MG63 (cell line): ENCODE measurements at places on chromosomes 5 and 9.
A peak's percentile ranks its signal among the peaks of the same experiment; 100 is the strongest.

GRCh38 chr5:130065617-130066016 lies 161.4 kb downstream of the CHSY3 start:
- no peak for DNase-seq

GRCh38 chr5:67770431-67771025 lies 445.0 kb upstream of the PIK3R1 start:
- no peak for DNase-seq

DNA sequence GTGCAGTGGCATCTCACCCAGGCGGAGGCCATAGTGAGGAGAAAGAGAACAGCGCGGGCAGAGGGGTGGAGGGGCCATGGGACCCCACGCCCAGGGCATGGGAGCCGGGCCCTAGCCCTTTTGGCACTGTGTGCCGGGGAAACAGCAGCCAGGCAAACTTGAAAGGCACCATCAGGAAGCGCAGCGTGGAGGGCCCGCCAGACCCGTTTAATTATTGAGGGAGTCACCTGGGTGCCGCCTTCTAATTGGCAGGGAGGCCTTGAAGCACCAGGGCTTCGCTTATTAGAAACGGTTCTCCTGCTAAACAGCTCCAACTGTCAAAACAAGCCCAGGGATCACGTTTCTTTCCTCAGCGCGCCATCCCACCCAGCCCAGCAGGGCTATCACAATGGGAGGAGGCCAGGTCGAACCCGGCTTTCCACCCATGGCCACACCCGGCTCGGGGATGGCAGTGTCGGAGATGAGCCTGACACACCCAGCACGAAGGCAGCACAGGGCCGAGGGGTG lies 104.6 kb upstream of the SARDH start:
- no peak for DNase-seq

DNA sequence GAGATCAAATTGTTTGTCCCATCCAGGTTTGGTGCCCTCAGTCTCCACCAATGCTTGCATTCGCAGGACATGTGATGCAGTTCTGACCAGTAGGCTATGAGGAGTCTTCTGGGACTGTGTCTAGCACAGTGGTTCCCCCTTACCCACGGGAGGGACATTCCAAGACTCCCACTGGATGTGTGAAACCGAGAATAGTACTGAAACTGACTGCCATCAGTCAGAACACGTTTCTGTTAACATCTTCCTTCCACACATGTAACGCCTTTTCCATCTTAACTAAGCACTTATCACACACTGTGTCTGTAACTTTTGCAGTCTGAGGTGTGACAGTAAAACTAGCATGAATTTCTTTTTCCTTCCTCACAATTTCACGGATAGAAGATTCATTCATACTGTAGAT lies 74.7 kb downstream of the PTTG1 start:
- DNase-seq, result no peak

DNA sequence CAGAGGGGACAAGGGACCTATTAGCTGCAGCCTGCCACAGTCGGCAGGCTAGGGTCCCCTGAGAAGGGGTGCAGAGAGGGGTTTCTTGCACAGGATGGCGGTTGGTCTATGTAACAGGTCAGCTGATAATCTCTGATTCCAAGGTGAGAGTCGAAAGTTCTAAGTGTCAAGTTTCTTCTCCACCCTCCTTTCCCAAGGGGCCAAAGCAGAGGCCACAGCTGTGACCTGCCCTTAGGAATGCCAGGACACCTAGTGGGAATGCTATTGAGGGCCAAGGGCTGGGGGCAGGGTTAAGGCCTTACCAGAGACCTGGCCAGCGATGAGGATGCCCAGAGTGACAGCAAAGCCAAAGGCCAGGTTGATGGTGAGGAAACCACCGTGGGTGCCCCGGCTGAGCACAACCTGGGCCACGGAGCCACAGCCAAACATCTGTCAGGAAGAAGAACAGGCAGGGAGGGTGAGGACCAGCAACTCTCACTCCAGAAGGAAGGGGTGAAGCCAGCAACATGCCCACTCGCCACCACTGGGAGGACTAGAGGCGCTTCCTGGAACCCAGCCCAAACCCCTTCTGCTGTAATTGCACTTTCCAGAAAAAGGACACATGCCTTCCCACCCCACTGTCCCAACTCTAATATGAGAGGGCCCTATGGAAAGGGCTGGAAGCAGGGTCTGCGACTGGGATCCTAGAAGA lies 3.8 kb downstream of the AQP3 start:
- no peak for DNase-seq

DNA sequence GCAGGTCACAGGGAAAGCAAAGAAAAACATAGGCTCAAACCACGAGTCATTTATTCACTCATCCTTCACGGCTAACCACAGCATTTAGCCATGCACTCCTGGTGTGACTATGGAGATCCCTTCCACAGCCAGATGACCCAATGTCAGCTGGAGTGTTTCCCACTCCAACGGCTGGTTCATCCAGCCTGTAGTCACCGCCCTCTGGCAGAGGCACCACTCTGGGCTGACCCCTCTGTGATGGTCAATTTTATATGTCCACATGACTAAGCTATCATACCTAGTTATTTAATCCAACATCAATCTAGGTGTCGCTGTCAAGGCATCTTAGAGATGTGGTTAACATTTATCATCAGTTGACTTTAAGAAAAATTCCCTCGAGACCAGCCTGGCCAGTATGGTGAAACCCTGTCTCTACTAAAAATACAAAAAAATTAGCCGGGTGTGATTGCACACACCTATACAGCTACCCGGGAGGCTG lies 9.5 kb upstream of the PHF19 start:
- DNase-seq, result peak; percentile 92

DNA sequence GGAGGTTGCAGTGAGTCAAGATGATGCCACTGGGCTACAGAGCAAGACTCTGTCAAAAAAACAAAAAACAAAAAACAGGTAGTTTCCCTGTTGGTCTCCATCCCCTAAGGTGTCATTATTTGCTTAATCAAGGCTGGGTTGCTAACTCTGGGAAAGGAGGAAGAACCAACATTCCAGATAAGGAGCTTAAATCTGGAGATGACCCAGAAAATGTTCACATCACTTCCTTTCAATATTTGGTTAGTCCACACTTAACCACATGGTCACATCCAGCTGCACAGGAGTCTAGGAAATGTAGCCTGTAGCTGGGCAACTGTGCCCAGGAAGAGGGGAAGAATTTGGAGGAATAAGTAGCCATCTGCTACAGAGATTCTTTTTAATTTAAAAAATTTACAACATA lies 25.9 kb upstream of the MEGF9 start:
- no peak for DNase-seq

GRCh38 chr5:58145397-58145934 lies 314.4 kb downstream of the PLK2 start:
- no peak for DNase-seq

DNA sequence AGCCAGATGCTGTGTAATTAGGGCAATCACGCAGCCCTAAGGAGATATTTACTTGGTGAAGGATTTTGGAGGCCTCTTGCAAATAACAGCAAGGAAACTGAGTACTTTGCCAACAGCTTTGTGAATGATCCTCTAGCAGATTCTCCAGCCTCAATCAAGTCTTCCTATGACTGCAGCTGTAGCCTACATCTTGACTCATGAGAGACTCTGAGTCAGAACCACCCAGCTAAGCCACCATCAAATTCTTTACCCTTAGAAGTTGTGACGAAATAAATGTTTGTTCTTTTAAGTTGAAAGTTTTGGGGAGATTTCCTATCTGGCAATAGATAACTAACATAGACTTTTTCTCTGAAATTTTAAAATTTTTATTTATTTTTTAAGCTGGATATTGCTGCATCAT lies 237.6 kb upstream of the CCNH start:
- no peak for DNase-seq

GRCh38 chr5:34913072-34913471 lies 2.2 kb downstream of the RAD1 start:
- DNase-seq, result no peak

GRCh38 chr9:85185486-85186217 lies 516.1 kb downstream of the NTRK2 start:
- DNase-seq, result no peak

- peak; percentile 30 for DNase-seq
Observed at GRCh38 chr9:122498883-122499288, 11.7 kb upstream of the OR1J2 start.

GRCh38 chr5:14809369-14810155 lies 62.0 kb downstream of the ANKH start:
- peak; percentile 90 for DNase-seq

DNA sequence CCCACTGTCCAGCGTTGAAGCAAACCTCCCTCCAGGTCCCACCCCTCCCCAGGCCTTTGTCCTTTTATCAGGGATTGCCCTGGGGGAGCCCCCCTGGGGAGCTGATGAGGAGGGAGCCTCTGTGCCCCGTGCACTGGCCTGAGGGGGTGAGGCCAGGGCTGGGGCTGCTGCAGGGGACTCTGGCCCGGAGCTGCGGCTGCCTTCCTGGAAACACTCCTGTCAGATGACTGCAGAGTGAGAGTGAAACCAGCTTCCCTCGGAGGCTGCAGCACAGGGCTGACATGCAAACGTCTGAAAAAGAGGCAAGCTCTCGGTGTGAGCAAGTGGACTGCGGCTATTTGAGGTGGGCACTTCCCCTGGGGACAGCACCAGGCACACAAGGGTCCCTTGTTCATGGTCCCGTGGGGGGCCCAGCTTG lies 4.6 kb upstream of the TRAF2 start:
- no peak for DNase-seq

GRCh38 chr5:139856714-139857113 lies 61.1 kb downstream of the PSD2 start:
- DNase-seq, result no peak

- DNase-seq, result no peak
Observed at GRCh38 chr5:89064054-89064453, 181.1 kb upstream of the MEF2C start.

GRCh38 chr5:68464424-68464823 lies 248.9 kb downstream of the PIK3R1 start:
- peak; percentile 52 for DNase-seq

- DNase-seq, result peak; percentile 18
Observed at GRCh38 chr9:87238545-87238944, 259.1 kb upstream of the DAPK1 start.

DNA sequence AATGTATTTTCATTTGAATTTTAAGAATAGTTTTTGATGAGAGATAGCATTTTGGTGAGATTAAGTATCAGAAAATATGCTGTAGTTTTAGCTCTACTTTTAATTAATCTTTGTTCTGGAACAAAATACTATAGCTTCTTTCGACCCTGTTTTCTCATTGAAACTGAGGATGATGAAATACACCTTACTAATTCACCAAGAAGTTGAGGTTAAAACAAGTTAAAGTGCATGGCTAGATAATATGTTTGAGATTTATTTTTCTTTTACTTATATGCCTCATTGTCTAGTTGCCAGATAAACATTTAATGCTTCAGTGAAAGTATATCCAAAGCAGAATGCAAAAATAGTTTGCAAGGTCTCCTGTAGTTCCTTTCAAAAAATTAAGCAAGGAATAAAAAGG lies 140.1 kb upstream of the KCNN2 start:
- DNase-seq, result no peak

- DNase-seq, result peak; percentile 93
Observed at GRCh38 chr5:1792842-1793266, 6.8 kb downstream of the MRPL36 start.

DNA sequence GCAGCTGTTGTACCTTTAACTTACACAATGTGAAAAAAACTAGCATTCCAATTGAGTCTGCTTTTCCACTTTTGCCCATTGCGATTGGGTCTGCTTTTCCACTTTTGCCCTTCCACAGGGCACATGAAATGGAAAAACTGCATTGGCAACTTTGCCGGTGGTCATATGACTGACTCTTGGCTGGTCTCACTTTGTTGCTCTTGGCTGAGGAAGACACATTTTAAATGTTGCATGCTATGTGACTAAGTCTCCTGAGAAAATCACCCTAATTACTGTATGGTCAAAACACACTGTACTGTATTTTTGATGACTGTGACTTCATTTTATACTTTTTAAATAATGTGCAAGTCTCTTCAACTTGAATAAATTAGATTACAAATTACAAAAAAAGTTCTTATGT lies 1.6 kb upstream of the OXCT1 start:
- peak; percentile 80 for DNase-seq

- peak; percentile 36 for DNase-seq
Observed at GRCh38 chr5:32170303-32171151, 3.6 kb downstream of the GOLPH3 start.

- DNase-seq, result no peak
Observed at GRCh38 chr5:158910782-158911692, 188.7 kb downstream of the EBF1 start.

DNA sequence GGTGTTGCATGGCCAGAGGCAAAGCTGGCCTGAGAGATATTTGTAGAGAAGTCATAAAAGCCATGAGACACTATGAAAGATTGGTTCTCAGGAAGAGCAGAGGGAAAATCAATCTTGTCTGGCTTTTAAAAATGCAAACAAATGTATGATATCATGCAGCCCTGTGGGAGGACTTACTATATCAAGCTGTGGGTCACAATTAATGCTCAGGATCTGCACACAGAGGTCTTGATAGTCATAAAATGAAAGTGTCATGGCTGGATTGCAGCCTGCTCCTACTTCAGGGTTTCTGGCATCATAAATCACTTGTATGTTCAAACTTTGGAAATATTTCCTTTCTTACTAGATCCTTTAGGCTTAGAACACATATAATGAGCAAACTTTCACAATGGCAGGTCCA lies 151.5 kb downstream of the SEMA6A start:
- DNase-seq, result no peak

DNA sequence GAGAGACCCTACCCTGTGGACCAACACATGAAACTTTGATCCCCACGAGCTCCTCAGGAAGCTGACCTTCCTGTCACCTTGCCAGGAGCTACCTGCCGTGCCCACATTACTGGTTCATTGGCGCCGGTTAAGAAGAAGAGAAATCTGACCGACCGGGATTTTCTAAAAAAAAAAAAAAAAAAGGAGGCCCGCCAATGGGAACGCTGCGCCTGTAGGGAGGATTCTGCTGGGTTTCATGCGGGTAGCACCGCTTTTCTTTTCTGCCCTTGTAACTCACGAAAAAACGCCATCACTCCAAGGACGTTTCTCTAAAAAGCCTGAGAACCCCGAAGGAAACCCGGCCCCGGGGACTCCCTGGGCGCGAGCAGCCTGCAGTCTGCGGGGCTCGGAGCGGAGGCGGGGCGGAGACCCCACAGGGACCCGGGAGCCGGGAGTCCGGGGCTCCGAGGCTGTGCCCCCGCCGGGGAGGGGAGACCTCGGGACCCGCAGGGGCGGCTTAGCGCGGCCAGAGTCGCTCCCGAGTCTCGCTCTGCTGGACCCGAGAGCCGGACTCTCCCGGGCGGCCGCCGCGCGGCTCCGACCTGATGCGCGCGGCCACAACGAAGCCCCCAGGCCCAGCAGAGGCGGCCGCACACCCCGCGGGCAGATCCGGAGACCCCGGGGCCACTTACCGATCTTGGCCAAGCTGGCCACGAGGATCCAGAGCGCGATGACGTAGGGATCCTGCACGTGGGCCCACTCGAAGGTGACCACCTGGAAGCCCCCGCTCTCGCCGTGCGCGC lies 617 bp downstream of the SLC9A3 start:
- no peak for DNase-seq

DNA sequence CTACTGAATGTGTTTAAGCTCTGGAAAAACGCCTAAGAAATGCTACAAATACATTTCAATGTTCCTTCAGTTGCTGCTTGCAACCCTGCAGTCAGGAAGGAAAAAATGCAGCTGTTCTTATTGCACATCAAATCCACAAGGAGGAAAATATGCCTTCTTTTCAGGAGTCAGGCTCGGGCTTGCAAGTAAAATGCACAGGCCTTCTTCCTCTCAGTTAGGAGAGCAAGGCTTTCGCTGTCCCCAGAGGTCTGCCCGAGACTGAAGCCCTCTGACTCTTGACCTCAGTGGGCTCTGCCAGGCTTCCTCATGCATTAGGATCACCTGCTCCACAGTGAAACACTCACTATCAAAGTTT lies 899 bp upstream of the SHC3 start:
- no peak for DNase-seq
